Mesangial cell (primary cell): ENCODE measurements at places on chromosomes 7 and 10. TPM values are rescaled to one million over a fixed set of nuclear protein-coding genes. Genes with fewer than 3 reads are reported as not detected.

Gene AZGP1
- total RNA-seq, result 0.49 TPM in 1 of 2 replicates, not detected in the other

Gene MBL2
- not detected in 2 replicates for total RNA-seq

Gene CNTNAP2
- 0.63 and 0.81 TPM in 2 replicates for total RNA-seq

Gene CFAP70
- under 0.01 and 1.0 TPM in 2 replicates for total RNA-seq

Gene HTR5A
- not detected in 2 replicates for total RNA-seq

Gene NKX2-3
- not detected in 2 replicates for total RNA-seq

Gene TFPI2
- total RNA-seq, result 15.0 and 126 TPM in 2 replicates

Gene SLC39A12
- not detected in 2 replicates for total RNA-seq

Gene PIP
- not detected in 2 replicates for total RNA-seq

Gene GJD4
- total RNA-seq, result not detected in 2 replicates

Gene RAB19
- 0.33 and 3.8 TPM in 2 replicates for total RNA-seq

Gene TMEM273
- total RNA-seq, result not detected in 2 replicates

Gene FAM131B
- 0.33 and 2.2 TPM in 2 replicates for total RNA-seq

Gene GUSB
- 18.3 and 34.9 TPM in 2 replicates for total RNA-seq

Gene USP54
- total RNA-seq, result 18.1 and 24.7 TPM in 2 replicates

Gene SPDYE11
- not detected in 2 replicates for total RNA-seq

Gene INTS1
- total RNA-seq, result 133 and 143 TPM in 2 replicates
